Activated naive CD4-positive, alpha-beta T cell treated with anti-CD3 and anti-CD28 coated beads for 36 hours (primary cell): ENCODE measurements at places on chromosomes 3 and 15. TPM values are rescaled to one million over a fixed set of nuclear protein-coding genes. Genes with fewer than 3 reads are reported as not detected.

UTS2B gene
- total RNA-seq = not detected

GPR62 gene
- total RNA-seq = not detected

LYZL4 gene
- total RNA-seq = not detected

A4GNT gene
- not detected for total RNA-seq

RBMS3 gene
- total RNA-seq = 1.1 TPM

CP gene
- not detected for total RNA-seq

SCG5 gene
- total RNA-seq = 0.94 TPM

THBS1 gene
- total RNA-seq = 0.02 TPM

C3orf22 gene
- total RNA-seq = not detected

IGDCC3 gene
- not detected for total RNA-seq

RARB gene
- not detected for total RNA-seq

STAC gene
- total RNA-seq = not detected

DNA sequence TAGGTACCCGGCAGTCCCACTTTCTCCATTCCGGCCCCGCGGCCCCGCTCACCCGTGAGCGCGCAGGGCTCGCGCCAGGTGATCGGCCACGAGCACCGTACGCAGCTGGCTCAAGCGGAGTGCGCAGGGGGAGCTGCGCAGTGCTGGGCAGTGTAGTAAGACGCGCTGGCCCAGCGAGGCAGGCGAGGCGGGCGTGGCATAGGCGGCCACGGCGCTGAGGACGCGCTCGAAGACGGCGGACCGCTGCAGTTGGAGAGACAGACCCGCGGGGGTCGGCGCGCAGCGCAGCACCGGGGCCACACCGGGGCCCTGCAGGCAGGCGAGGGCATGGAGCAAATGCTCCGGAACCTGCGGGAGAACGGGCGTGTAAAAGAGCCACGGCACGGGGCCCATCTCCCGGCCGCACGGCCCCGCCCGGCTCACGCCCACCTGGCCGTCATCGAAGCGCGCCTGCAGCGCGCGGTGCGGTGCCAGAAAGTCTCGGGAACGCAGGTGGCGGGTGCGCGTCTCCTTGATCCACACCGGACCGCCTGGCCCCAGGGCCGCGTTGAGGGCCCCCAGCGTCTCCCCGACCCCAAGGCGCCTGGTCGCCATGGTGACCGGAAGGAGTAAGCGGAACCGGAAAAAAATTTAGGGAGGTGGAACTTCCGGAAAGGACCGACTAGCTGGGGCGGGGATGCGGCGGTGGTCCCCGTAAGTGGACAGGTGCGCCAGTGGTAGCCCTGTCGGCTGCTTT lies at the start of gene DALRD3:
DALRD3 (minus strand) TSS at position 610 of the 736 bp plus-strand sequence; CDS start at position 594, 16 bp downstream.
- peak; percentile 52 for DNase-seq
- peak within 1 kb of the TSS; percentile 68 for H3K27ac ChIP-seq
- peaks cover 23% of the 10 kb centered on the region for H3K4me1 ChIP-seq
- H3K4me3 ChIP-seq = peak within 1 kb of the TSS; percentile 96

DNA sequence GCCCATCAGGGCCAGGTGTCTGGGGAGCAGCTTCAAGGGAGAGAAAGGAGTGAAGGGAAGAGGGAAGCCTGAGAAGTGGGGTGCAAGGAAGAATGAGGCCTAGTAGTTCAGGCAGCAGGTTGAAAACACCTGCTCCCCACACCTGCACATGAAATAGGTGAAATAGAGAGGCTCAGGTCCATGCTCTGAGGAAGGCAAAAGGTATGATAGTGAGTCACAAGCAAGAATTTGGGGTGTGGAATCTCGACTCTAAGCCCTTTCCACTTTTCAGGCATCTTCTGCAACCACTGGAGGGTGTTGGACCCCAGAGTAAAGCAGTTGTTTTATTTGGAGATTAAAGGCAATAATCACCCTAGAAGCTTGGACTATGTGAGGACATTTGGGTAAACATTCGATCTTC lies 157.5 kb downstream of the CTNNB1 start:
- H3K4me3 ChIP-seq = no peak overlapping the region
- H3K36me3 ChIP-seq = no peaks in the 10 kb centered on the region
- no peaks in the 10 kb centered on the region for H3K27me3 ChIP-seq
- H3K4me1 ChIP-seq = no peaks in the 10 kb centered on the region
- no peak overlapping the region for H3K27ac ChIP-seq
- DNase-seq = no peak

GRCh38 chr15:49135342-49135857 lies 20.0 kb downstream of the COPS2 start:
- H3K4me1 ChIP-seq = peaks cover 1% of the 10 kb centered on the region
- DNase-seq = no peak
- no peak overlapping the region for H3K27ac ChIP-seq
- no peak overlapping the region for H3K4me3 ChIP-seq

DNA sequence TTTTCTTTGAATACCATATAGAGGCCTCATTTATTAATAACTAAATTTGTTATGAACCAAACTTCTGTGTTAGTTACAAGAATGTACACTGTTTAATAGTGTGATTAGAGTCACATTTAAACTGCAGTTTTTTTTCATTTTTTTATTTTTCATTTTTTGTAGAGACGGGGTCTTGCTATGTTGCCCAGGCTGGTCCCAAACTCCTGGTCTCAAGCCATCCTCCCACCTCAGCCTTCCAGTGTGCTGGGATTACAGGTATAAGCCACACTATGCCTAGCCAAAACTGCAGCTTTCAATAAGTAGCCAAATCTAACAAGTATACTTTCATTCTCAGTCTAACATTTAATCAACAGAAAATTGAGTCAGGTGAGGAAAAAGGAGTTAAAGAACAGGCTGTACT lies 10.2 kb upstream of the ATP11B start:
- no peak for DNase-seq
- H3K27ac ChIP-seq = no peak overlapping the region
- H3K4me3 ChIP-seq = no peak overlapping the region
- H3K36me3 ChIP-seq = no peaks in the 10 kb centered on the region

DNA sequence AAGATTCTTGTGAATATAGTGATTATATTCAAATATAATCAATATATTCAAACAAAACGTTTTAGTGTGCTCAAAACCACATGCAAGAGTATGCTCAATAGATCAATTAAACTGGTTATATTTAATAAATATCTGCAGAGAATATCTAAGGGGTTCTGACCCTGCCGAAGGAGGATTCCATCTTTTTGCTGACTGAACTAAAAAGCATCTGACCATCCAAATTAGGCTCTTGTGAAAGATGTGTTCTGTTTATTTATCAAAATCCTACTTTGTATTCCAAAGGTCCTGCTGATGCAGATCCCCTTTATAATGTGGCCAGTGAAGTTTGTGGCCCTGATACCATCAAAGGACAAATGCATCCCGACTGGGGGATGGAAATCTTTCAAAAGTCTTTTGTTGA lies 41.8 kb upstream of the ARPIN start:
- no peak overlapping the region for H3K4me3 ChIP-seq
- H3K4me1 ChIP-seq = no peaks in the 10 kb centered on the region
- H3K27me3 ChIP-seq = no peaks in the 10 kb centered on the region
- no peak for DNase-seq
- no peaks in the 10 kb centered on the region for H3K36me3 ChIP-seq
- H3K27ac ChIP-seq = no peak overlapping the region

DNA sequence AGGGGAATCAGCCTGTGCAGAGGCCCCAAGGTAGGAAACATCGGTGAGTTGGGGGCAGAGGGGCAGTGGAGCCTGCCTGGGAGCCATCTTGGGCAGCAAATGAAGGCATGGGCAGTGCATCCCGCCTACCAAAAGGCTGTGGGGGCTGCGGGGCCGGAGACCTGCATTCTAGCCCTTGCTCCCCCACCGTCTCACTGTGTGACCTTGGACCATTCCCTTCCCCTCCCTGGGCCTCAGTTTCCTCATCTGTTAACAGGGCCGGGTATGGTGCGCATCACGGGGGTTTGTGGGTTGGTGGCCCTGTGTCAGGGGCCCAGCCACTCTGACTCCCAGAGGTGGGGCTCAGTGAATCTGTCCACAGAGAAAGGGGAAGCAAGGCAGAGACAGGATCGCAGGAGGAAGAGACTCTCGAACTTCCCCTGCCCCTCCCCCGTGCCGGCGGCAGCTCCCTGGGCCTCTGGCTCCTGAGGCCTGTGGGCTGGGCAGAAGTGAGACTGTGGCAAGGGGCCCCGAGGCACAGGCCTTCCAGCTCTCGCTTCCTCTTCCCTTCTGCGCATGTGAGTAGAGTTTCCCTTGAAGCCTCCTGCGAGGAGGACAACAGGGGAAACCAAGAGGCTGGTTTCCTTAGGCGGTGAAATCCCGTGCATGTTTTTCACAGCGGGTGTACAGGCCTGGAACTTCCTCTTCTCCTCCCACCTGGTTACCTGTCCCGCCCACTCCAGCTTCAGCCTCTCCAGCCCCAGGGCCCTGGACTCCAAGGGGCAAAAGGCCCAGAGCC lies 42.9 kb downstream of the IDH2 start:
- peaks cover 49% of the 10 kb centered on the region for H3K4me1 ChIP-seq
- peak overlapping the region; percentile 59 for H3K4me3 ChIP-seq
- H3K27ac ChIP-seq = peak overlapping the region; percentile 96
- peaks cover 1% of the 10 kb centered on the region for H3K36me3 ChIP-seq

- no peak overlapping the region for H3K27ac ChIP-seq
- no peak for DNase-seq
- H3K27me3 ChIP-seq = no peaks in the 10 kb centered on the region
- no peaks in the 10 kb centered on the region for H3K4me1 ChIP-seq
Measured at GRCh38 chr3:178551916-178552321, 15.7 kb downstream of the KCNMB2 start.

- H3K4me3 ChIP-seq = no peak overlapping the region
- no peaks in the 10 kb centered on the region for H3K27me3 ChIP-seq
- no peaks in the 10 kb centered on the region for H3K36me3 ChIP-seq
- H3K27ac ChIP-seq = no peak overlapping the region
Measured at GRCh38 chr3:195110647-195111318, 160.2 kb downstream of the XXYLT1 start.

GRCh38 chr3:101836652-101837598 lies 12.4 kb upstream of the NFKBIZ start:
- no peak overlapping the region for H3K4me3 ChIP-seq
- H3K36me3 ChIP-seq = peaks cover 26% of the 10 kb centered on the region
- no peak overlapping the region for H3K27ac ChIP-seq
- peaks cover 64% of the 10 kb centered on the region for H3K4me1 ChIP-seq
- no peak for DNase-seq
- no peaks in the 10 kb centered on the region for H3K27me3 ChIP-seq

DNA sequence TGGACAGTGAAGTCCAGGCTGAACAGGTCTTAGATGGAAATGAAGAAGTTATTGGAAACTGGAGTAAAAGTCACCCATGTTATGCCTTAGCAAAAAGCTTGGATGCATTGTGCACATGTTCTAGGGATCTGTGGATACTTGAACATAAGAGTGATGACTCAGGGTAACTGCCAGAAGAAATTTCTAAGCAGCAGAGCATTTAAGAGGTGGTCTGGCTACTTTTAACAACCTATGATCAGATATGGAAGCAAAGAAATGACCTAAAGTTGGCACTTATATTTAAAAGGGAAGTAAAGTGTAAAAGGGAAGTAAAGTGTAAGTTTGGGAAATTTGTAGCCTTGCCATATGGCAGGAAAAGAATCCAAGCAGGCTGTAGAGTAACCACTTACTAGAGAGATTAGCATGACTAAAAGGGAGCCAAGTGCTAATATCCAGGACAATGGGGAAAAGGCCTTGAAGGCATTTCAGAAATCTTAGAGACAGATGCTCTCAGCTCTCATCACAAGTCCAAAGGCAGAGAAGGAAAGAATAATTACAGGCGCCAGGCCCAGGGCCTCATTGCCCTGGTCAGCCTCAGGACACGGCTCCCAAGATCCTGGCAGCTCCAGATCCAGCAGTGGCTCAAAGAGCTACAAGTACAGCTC lies 73.9 kb upstream of the KCNH8 start:
- H3K4me3 ChIP-seq = no peak overlapping the region
- no peak for DNase-seq
- H3K4me1 ChIP-seq = no peaks in the 10 kb centered on the region
- H3K27ac ChIP-seq = no peak overlapping the region

GRCh38 chr3:196979545-196979944 lies 10.9 kb upstream of the PIGZ start:
- H3K36me3 ChIP-seq = peaks cover 3% of the 10 kb centered on the region
- H3K27ac ChIP-seq = no peak overlapping the region
- DNase-seq = no peak
- H3K4me3 ChIP-seq = no peak overlapping the region
- H3K4me1 ChIP-seq = peaks cover 6% of the 10 kb centered on the region

GRCh38 chr3:100042166-100042981 lies 71.9 kb downstream of the FILIP1L start:
- H3K27ac ChIP-seq = no peak overlapping the region
- no peak overlapping the region for H3K4me3 ChIP-seq

DNA sequence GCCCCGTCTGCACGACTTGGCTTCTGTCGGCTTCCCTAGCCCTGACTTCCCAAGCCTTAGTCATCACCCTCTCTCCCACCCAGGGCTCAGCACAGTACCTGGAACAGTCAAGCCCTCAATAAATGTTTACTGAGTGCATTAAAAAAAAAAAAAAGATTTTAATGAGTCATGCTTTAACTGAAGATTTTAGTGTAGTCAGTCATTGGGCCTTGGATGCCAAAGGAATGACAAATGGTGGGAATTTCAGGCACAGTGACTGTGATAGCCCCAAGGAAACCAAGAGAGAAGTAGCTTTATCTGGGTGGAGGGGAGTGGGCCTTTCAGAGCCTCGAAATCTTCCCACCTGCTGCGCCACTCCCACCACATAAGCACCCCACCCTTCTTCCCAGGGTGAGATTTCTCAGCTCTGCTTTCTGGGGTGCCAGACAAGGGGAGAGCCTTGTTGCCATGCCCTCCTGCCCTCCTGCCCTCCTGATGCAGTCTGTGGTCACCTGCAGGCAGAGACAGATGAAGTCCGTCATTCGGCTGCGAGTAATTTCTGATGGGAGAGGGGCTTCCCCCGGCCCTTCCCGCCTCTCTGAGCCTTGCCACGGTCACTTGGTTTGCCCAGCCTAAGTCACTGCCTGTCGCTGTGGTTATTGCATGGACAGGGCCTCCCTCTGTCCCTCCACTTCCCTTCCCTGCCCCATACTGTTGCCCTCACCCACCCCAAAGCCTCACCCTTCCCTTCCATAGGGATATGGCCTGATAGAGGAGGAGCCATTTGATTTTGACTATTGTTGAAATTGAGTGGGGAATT lies 41.8 kb downstream of the SMAD3 start:
- no peak for DNase-seq
- H3K27ac ChIP-seq = peak overlapping the region; percentile 1
- no peaks in the 10 kb centered on the region for H3K36me3 ChIP-seq
- no peaks in the 10 kb centered on the region for H3K27me3 ChIP-seq
- H3K4me3 ChIP-seq = no peak overlapping the region

- DNase-seq = no peak
- no peaks in the 10 kb centered on the region for H3K36me3 ChIP-seq
- no peak overlapping the region for H3K27ac ChIP-seq
- H3K4me3 ChIP-seq = no peak overlapping the region
- H3K4me1 ChIP-seq = no peaks in the 10 kb centered on the region
Measured at GRCh38 chr3:96347289-96347688, 467.1 kb upstream of the EPHA6 start.

- H3K27me3 ChIP-seq = peaks cover 4% of the 10 kb centered on the region
- H3K4me1 ChIP-seq = no peaks in the 10 kb centered on the region
- H3K36me3 ChIP-seq = no peaks in the 10 kb centered on the region
Measured at GRCh38 chr3:184289426-184289938, 9.6 kb upstream of the PSMD2 start.

DNA sequence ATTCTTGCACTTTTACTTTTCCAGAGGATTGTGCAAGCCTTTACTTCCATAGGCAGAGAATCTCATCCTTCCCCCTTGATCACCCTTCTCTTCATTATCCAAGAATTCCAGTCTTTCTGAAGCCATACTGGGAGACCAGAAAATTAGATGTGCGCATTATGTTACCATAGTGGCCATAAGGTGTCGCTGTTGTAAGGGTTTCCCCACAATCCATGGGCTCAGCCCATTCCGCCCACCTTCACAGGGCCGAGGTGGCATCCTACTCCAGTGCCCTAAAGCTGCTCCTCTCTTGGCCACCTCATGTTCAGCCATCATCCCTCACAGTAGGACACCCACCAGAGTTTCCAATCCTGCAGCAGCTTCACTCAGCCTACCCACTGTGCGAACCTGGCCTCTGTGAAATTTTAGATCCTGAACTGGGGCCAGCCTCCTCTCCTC lies 35.0 kb downstream of the CTSH start:
- no peak overlapping the region for H3K27ac ChIP-seq
- peak; percentile 31 for DNase-seq
- peaks cover 13% of the 10 kb centered on the region for H3K4me1 ChIP-seq
